AML-193 (cell line): ENCODE measurements at places on chromosomes 13 and 19.

GRCh38 chr19:10603084-10603872 lies 16.2 kb upstream of the AP1M2 start:
- peak; percentile 13 for DNase-seq

DNA sequence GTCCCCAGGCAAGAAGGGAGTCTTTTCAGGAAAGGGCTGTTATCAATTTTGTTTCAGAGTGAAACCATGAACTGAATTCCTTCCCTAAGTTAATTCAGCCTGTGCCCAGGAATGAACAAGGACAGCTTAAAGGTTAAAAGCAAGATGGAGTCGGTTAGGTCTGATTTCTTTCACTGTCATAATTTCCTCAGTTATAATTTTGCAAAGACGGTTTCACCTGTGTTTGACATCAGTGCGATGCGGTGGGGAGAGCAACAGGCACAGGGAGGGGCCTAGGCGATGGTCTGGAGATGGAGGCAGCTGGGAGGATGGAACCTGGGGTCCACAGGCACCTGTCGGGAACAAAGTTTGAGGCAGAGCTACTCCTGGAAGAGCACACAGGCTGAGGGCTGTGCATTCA lies 5.9 kb upstream of the ZNF552 start:
- no peak for DNase-seq

DNA sequence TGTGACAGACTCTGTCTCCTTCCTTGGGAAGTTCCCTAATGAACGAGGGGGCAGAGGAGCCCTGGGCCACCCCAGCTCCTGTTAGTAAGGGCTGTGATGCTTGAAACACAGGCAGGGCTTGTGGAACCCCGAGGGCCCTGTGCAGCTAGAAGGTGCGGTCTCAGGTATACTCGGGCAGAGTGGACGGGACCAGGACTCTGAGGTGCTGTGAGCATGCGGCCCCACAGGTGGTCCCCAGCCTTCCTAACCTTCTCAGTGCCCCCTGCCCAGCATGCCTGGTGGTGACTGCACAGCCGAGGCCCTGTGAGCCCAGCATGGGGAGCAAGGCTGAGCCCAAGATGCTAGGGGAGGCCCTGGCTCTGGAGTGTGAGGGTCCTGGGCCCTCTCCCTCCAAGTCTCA lies 4.0 kb upstream of the SIGLEC8 start:
- DNase-seq = no peak

GRCh38 chr13:24355103-24355502 lies 45.7 kb downstream of the C1QTNF9 start:
- DNase-seq = no peak

DNA sequence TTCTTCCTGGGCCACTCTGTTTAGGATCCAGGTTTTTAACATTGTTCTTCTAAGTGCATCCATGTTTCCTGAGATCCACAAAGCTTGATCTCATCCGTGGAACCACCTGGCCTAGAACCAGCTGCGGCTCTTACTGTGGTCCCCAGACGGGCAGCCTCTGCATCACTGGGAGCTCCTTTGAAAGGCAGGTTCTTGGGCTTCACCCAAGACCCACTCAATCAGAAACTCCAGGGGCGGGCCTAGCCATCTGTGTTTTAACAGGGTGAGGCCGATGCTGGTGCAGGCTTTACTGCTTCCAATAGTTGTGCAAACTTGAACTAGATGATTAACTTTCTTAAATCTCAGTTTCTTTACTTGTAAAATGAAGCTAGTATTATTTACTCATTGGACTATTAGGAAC lies 605.7 kb downstream of the FGF9 start:
- no peak for DNase-seq

DNA sequence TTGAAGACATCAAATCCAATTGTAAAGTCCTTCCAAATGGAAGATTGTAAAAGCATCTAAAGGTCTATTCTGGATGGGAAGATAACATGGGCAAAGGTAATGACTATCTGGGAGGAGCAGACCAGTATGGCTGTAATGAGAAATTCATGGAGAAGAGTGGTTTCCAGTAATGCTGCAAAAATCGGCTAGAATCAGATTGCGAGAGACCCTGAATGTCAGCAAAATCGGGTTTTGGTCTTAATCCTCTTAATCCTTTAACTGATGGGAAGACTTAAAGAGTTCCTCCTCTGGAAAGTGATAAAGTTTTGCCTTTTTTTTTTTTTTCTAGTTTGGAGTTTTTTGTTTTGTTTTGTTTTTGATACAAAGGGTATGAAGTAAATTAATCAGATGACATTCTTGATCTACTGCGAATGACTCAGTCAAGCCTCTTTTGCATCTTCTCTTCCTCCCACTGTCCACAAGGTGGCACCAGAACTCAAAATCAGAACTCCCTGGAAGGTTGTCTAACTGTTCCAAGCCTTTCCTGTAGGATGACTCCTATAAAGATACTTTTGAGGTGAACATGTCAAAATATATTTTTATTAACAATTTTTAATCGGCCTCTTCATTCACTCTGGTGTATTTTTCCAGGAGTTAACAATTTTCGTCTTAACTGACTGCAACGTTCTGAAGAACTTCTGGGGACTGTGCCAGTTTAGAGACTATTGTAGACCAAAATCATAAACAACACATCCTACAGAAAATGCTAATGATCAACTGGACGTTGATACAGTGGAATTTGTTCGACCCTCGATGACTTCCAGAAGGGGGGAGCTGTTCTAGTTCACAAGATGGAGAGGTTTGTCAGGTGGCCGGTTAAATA lies 213.3 kb upstream of the MIR17HG start:
- peak; percentile 33 for DNase-seq

DNA sequence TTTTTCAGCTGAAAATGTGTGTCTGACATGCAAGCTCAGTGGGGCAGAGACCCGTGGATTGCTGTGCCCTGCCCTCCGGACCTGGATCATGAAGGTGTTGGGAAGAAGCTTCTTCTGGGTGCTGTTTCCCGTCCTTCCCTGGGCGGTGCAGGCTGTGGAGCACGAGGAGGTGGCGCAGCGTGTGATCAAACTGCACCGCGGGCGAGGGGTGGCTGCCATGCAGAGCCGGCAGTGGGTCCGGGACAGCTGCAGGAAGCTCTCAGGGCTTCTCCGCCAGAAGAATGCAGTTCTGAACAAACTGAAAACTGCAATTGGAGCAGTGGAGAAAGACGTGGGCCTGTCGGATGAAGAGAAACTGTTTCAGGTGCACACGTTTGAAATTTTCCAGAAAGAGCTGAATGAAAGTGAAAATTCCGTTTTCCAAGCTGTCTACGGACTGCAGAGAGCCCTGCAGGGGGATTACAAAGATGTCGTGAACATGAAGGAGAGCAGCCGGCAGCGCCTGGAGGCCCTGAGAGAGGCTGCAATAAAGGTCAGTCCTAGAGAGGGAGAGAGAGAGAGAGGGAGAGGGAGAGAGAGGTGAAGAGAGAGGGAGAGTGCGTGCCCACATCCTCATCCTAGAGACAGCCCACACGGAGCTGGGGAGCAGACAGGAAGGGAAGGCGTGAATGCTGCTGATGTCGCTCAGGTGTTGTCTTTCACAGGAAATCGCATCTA lies 5.1 kb upstream of the DCUN1D2 start:
- no peak for DNase-seq

GRCh38 chr19:50206191-50206590 lies 2.8 kb downstream of the MYH14 start:
- DNase-seq = no peak

DNA sequence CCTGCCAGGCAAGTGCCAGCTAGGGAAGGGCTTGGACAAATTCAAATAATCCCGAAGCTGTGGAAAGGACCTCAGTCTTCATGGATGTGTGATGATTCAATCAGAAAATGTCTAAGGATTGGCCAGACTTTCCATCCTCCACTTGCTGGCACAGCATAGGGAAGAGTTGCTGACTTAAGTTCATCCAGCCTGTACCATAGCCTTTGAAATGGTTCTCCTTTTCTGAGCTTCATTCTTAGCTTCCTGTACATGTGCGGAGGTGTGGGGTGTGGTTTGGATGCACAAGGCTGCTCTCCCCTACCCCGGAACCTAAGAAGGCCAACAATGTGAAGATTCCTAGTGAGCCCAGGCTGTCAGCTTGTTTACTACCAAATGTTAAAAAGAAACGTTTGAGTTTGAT lies 959 bp upstream of the IGFL3 start:
- no peak for DNase-seq

DNA sequence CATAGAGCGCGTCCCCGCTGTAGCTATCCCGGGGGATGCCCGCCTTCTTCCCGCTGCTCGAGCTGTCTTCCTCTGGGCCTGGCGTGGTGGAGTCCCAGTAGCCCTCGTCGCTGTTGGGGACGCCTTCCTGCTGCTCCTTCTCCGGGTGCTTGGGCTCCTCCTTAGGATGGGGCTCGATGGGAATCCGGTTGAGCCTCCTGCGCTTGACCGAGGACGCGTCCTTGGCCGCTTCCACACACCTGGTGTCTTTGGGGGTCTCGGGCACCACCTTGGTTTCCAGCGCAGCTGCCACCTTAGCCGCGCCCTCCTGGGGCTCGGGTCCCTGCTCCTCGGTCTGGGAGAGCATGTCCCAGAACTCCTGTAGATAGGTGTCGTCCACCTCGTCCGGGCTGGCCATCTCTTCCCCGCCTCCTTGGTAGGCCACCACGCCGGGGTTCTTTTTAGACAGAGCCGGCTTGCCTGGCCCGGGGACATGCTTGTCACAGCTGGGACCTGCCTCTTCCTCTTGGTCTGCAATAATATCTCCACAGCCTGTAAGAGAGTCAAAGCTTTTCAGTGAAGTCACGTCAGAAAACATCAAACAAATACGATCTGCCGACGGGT lies 2.0 kb downstream of the AMER2 start:
- no peak for DNase-seq

GRCh38 chr19:2016041-2016807 lies 710 bp upstream of the BTBD2 start:
- peak; percentile 45 for DNase-seq
